Hypothalamus (tissue), 51 donors: ENCODE measurements at places on chromosomes 6 and 20.

DNA sequence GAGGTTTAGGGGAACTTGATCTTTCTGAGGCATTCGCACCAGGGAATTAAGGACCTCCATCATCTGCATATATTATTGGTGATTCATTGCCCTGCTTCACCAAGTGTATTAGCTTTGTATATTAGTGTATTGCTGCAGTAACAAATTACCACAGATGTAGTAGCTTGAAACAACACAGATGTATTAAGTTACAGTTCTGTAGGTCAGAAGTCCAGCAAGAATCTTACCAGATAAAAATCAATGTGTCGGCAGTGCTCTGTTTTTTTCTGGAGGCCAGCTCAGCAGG lies 65.8 kb downstream of the HMGN3 start:
- no peak for DNase-seq

- no peak for DNase-seq
Measured at GRCh38 chr20:48523191-48523995, 304.4 kb downstream of the PREX1 start.

DNA sequence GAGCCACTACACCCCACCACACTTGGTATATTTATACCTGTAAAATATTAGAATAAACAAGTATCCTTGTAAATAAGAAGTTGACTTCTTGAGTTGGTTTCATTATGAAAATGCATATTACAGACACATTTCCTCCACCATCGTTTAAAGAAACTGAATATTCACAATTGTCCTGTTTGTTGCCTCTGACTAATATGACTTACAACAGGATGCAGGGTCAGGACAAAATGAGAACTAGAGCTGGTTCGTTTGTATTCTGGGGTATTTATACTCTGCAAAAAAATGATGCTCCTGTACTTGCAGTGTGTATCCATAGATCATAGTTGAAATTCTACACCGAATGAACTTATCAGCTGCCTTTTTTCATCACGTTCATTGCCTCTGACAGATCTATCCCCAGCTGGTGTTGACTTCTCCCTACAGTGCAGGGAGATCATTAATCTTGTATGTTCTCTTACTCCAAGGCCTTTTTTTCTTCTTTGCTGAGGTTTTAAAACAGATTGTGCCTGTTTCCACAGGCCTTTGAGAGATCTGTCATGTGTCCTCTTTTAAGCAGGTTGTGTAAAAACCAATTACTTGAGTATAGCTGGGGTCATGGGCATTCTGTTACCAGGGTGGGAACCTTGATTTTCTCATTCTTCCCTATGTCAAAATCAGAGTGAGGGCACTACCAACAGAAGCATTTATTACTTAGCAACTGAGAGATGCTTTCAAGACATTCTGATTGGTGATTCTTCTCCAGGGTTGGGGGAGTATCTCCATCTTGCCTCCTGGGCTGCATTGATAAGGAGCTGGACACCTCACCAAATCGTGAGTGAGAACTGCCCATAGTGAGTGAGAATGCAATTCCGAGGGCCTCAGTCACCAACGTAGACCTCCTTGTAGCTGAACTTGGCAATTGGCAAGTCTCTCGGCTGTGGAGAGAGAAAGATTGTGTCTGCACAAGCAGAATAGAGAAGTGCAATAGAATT lies 78.8 kb upstream of the CD83 start:
- DNase-seq = no peak

DNA sequence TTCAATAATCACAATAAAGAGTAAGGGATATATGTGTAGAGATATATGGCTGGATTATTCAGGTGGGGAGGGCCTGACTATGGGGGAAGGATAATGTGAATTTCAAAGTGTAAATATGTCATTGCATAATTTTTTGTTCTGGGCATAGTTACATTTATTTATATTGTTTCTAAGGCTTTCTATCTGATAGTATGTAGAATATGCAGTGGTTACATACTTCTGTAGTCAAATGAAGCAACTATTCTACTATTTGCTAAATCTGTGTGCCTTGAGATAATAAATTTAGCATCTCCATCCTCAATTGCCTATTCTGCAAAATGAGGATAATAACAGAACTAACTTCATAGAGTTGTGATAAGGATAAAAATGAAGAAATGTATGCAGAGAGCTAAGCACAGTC lies 359.2 kb downstream of the CDKAL1 start:
- no peak for DNase-seq

GRCh38 chr6:45619211-45619760 lies 241.6 kb upstream of the SUPT3H start:
- no peak for DNase-seq

DNA sequence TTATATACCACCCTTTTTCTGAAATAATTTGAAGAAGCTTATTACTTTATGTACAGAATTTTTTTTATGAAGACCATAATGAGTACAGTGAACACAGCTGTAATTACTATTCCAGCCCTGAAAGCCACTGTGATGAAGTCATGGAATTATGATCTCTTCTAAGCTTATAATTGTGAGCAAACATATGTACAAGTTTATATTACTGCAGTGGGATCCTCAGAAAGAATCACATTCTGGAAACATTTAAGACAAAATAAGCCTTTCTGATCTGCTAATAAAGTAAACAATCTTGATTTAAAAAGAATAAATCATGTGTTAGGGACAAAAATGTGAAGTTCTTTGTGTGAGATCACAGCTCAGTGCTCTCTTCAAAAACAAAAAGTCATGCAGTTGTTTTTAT lies 560.4 kb downstream of the CD109 start:
- DNase-seq = no peak

GRCh38 chr6:2465336-2465735 lies 219.9 kb upstream of the GMDS start:
- DNase-seq = no peak

DNA sequence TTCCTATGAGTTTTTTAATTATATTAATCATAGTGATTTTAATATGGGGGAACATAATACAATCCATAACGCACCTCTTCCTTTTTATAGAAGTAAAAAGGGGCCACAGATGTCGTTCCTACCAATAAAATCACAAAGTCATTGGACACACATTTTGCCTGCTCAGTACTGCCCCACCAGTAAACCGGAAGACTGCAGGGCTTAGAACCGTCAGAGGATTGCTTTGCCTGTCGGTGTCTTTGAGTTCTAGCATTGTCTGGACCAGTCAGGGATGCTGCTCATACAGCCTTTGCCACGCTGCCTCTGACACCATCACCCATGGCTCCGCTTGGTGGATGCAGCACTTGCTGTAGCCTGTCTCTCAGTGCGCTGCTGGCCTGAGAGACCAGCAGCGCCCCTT lies 853.6 kb downstream of the C6orf118 start:
- DNase-seq = no peak

DNA sequence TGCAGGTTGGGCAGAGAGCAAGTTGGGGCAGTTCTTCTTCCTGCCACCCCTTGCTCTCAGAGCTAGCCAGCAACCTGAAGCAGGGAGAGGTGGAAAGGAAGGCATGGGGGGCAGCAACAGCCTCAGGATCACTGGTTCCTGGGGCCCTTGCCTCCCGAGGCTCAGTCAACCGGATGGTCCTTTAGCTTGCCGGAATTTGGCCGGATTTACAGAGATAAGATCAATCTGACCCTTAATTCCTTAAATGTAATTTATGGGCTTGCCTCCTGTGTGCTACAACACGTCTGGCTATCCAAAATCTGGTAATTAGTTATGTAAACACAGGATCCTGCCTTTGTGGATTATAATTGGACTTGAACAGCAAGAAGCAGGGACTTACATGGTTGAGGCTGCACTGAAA lies 19.5 kb upstream of the TCP11 start:
- no peak for DNase-seq

GRCh38 chr6:32170294-32170693 lies 5.6 kb downstream of the AGPAT1 start:
- DNase-seq = no peak

- DNase-seq = no peak
Measured at GRCh38 chr6:90168693-90169131, 127.9 kb downstream of the BACH2 start.

DNA sequence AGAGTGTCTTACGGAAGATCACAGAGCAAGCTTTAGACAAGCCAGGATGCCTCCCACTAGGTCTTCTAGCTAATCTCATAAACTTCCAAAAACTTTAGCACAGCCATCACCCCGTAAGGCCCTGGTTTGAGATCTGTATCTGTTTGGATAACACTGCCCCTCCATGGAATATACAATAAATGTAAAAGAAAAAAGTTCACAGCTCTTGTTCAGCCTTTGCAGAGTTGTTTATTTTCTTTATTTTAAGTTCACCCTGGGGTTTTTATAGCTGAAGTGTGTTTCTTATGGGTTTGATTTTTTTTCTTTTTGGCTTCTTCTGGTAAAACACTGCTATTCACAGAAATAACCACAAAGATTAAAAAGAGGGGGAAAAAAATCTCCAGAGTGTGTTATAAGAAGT lies 125.6 kb downstream of the EYA2 start:
- no peak for DNase-seq

- DNase-seq = no peak
Measured at GRCh38 chr6:108616544-108616943, 55.8 kb downstream of the FOXO3 start.

DNA sequence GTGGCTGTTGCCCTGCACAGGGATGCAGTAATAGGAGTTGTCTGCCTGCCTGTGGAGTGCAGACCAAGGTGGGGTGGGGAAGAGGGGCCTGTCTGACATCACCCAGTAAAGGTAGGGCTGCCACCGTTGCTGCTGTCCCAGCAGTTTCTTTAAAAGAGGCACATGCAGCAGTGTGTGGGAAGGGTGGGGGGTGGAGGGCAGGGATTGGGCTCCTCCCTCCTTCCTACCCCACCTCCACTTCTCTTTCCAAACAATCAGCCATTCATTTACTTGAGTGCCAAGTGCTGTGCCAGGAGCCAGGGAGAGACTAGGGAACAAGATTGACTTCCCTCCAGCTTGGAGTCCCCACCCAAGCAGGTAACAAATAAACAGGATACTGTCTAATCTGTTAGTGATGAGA lies 66.8 kb upstream of the MYL9 start:
- no peak for DNase-seq

DNA sequence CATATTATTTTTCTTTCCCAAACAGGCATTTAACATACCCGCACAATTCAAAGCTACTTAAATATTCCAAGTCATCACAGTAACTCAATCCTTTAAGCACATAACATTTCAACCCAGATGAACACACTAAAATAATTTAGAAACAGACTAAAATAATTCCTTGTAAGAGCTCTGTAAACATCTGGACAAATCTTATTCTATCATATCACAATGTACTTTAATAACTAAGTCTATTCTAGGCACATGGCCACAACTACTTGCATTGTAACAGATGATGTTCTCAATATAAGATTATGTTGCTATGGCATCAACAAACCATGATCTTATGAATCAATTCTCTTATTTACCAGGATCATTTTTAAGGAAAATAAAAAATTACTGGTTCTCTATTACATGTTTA lies 123.2 kb upstream of the THEMIS start:
- no peak for DNase-seq

GRCh38 chr6:53464927-53465460 lies 79.9 kb downstream of the GCLC start:
- DNase-seq = no peak

DNA sequence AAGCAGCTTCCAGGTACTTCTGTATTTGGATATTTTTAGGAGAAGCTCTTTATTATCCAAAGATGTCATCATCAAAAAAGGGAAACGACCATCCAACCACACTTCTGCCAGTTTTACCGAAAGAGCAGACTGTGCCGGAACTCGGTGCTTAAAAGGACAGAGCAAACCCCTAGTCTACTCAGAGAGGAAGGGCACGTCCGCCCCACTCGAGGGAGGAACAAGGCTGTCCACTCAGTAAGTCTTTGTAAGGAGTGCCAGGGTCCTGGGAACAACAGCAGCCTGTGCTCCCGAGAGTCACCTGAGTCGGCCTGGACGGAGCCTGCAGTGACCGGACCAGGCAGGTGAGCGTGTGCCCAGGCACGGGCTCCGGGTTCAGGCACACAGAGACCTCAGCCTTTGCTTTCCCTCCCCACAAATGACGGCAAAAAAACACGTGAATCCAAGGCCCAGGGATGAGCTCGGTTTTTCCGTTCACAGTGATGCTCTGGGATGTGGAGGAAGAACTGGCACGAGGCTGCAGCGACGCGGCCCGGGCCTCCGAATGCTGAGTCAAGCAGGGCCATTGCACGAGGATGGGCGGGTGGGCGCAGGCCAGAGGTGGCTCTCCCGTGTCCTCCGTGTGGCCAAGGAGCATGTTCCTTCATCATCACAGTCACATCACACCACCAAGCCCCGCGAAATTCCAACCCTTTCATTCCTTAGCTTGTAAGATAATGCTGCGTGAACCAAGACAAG lies 17.4 kb upstream of the SLCO4A1 start:
- no peak for DNase-seq

DNA sequence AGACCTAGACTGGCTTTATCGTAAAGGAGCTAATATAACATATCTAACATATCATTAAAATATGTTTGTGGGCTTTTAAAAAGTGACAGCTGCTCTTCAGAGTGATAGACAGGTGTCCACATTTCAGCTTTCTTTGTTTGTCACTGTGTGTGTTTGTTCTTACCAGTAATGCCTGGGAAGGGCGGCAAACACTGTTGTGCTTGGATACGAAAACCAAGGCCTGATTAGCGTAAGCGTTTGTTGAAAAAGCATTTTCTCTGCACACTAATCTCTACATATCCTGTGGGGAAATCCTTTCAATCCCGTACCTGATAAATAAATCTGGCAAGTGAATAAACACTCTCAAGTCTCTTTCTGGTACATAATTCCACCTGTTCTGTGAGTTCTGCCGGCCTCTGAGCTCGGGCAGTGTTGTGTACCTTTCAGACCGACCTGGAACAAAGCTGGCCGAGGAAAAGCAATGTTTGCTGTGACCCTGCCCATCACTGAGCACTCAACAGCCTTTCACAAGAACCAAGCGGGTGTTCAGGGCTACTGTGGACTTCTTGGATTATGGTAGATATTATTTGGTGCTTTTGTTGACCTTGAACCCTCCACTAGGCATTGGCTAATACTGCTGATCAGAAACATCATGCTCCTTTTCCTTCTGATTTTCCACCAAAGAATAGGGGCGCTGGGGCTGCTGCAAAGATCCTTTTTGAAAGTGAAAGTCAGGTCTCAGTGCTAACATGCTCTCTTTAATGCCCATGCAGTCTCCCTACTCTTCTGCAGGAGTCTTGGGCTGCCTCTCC lies 100.4 kb downstream of the CD83 start:
- DNase-seq = no peak

DNA sequence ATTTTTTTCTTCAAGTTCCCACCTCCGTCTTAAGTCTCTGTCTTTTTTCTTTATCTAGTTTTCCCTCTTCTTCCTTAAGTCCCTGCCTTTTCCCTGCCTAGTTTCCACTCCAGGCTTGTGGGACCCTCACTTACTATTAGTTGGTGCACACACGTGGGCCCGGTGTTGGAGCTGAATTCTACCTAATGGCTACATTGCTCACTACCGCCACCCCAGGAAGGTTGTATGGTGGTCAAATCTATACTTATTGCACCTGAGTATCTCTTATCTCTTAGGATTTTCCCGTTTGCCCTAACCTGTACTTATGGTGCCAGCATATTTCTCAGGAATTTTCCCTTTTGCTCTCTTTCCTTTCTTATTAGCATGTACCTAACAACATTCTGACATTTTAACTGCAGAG lies 692.8 kb downstream of the EPM2A start:
- no peak for DNase-seq
